Uterus (tissue), 4 donors: ENCODE measurements at places on chromosomes 11 and 22. TPM values are rescaled to one million over a fixed set of nuclear protein-coding genes. Genes with fewer than 3 reads are reported as not detected.

The DCPS gene
- 6.4 TPM for total RNA-seq

The DNAJB7 gene
- total RNA-seq, result not detected

The RFPL3 gene
- not detected for total RNA-seq

The LRRC55 gene
- not detected for total RNA-seq

The CYTH4 gene
- 3.8 TPM for total RNA-seq

The SMC1B gene
- not detected for total RNA-seq

The APOBEC3B gene
- total RNA-seq, result not detected

The MISFA gene
- not detected for total RNA-seq

The PKNOX2 gene
- 1.0 TPM for total RNA-seq

The MS4A6A gene
- total RNA-seq, result 44.7 TPM

The SCGB1A1 gene
- not detected for total RNA-seq

The MS4A7 gene
- total RNA-seq, result 11.0 TPM

DNA sequence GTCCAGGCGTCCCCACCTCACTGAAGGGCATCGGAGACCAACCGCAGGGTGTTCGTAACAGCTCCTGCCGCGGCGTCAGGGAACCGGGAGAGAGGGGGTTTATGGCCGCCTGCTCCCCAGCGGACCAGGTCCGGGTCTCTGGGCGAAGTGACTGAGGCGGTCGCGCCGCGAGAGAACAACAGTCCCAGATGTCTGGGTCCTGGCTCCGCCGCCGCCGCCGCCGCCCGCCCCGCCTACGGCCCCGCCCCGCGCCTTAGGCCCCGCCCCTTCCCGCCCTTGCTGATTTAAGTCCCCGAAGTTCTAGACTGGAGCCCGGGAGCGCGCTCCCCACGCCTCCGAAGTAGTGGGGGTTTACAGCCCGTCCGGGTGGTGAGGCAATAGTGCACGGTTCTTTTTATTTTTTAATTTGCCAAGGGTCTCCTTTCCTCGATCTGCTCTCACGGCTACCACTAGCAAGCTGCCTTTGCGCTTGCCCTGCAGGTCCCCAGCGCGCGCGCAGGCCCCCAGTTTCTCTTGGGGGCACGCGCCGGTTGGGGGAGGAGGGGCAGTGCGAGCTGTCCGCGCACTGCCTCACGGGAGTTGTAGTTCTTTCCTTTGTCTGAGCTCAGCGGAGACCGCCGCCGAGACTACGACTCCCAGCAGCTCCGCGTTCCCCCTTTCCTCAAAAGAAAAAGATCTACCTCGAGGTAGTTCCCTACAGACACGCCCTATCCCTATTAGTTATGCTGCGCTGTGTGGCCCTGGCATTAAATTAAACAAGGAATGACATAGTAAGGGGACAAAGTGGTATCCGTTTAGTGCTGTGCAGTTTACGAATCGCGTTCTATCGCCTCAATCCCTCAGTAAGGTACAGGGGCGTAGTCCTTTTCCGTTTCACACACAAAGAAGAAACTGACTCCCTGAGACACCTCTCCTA is at the start of gene PGM2L1:
TSS of gene PGM2L1 (minus strand) at position 190 of the 916 bp plus-strand sequence. CDS start 272 bp downstream, outside the sequence.
- peak; percentile 96 for DNase-seq

GRCh38 chr11:59954219-59954847 is 9.5 kb upstream of the OOSP4A start:
- no peak for DNase-seq

DNA sequence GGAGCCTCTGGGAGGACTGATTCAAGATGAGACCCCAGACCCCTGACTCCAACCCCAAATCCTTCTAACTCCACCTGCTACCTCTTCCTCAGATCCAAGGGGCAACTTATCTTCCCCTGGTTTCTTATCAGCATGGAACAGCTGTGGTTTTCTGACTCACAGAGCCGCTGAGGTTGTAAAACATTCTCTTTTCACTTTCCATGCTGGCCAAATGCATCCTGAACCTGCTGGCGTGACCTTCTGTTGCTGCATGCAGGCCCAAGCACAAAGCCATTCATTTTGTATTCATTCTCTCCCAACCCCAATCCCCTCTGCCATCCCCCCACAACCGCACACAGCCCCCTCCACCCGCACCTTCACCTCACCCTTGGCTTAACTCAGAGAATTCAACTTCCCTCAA is 70.3 kb downstream of the SEZ6L start:
- DNase-seq, result no peak

DNA sequence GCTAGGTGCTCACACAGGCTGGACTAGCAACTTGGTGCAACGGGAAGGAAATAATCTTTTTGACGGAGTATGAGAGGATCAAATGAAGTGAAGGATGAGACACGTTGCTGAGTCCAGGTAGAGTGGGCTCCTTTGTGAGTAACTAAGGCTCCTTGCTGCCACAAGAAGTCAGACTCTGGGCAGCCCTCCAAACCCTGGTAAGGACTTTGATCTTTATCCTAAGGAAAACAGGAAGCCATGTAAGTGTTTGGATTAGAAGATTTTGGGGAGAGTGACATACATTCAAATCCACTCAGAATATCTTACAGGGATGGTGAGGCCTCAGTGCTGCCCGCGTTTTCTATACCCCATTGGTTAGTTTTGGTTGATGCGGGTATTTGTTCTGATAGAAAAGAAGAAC is 155.9 kb upstream of the RAG2 start:
- no peak for DNase-seq

DNA sequence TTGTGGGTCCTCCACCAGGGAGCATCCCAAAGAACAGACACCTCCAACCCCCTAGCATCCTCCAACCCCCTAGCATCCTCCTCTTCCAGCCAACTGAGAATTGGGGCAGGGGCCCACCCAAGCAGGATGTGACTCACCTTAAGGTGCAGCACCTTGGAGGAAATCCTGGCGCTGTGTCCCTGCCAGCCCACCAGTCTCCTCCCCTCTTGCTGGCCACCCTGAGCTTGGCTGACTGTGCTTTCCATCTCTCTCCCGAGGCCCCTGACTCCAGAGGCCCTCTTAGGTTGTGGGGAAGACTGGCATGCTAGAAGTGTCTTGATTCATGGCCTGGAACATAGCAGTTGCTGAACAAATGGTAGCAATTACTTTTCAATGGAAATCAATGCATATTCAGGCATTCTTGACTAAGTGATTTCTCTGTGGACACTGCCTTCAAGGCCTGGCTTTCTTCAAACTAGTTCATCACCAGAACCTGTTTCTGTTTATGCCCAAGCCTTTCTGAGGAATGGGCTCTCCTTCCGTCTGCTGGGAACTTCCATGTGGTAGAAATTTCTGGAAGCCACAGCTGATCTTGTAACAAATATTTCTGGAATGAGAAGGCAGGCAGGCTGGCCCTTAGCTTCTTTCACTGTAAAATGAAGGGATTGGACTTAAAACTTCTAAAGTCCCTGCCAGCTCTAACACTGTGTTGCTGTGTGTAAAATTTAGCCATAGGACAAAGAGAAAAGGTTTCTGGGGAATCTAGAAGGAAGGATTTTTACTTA is 60.5 kb downstream of the CEP164 start:
- no peak for DNase-seq

GRCh38 chr11:112588252-112588694 is 327.6 kb upstream of the PLET1 start:
- peak; percentile 84 for DNase-seq

GRCh38 chr22:17769716-17770082 is 4.6 kb downstream of the BID start:
- no peak for DNase-seq

GRCh38 chr11:46272816-46273427 is 4.5 kb upstream of the CREB3L1 start:
- DNase-seq, result peak; percentile 71

GRCh38 chr11:60795291-60795690 is 10.2 kb downstream of the MS4A10 start:
- no peak for DNase-seq

DNA sequence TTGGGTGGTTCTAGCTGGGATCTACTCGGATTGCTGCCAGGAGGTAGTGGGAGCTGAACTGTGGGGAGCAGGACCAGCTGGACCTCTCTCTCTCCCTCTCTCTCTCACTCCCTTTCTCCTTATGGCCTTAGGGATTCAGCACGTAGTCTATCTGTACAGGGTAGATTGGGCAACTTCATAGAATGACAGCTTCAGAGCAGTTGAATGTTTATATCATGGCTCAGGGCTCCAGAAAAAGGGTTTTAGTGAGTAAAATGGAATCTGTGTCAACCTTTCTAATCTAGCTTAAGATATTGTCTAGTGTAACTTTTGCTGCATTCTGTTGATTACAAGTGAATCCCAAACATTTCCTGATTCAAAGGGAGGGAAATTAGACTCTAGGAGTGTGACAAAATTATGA is 127.7 kb upstream of the PDGFD start:
- DNase-seq, result no peak

DNA sequence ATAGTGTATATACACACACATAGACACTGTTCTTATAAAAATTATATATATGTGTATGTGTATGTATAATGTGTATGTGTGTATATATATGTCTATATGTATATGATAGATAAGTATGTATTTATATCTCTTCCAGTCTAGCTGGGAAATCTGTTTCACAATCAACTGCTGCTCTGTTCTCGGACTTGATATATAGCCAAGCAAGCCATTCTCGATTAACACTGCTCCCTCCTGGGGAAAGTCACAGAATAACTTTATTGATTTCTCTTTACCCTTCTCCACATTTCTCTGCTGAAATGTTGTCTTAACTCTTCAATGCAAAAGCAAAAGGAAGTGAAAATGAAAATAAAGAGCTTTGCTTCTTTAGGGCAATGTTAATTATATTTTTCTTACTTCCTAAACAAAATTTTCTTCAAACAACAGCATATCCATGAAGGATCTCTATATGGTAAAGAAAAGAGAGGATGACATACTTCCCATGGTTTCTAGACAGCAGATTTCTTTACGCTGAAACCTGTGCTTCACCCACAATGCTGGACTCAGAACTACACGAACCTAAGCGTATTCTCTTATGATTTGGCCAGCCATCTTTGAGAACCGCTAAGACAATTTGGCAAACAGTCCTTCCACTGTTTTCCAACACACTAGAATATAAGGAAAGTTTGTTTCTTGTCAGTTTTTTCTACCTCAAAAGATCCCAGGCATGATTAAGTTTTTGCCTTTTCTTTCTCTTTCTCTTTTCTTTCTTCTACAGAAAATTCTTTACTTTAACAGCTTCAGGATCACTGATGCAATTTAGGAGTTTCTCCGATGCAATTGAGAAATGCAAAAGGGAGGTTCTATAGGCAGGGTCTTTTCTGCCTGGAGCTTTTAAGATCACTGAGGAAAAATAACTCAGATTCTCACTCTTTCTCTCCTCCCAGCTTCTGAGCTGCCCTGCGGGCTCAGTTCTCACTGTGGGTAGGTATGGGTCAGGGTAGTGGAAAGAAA is 1.9 kb downstream of the BLID start:
- no peak for DNase-seq

DNA sequence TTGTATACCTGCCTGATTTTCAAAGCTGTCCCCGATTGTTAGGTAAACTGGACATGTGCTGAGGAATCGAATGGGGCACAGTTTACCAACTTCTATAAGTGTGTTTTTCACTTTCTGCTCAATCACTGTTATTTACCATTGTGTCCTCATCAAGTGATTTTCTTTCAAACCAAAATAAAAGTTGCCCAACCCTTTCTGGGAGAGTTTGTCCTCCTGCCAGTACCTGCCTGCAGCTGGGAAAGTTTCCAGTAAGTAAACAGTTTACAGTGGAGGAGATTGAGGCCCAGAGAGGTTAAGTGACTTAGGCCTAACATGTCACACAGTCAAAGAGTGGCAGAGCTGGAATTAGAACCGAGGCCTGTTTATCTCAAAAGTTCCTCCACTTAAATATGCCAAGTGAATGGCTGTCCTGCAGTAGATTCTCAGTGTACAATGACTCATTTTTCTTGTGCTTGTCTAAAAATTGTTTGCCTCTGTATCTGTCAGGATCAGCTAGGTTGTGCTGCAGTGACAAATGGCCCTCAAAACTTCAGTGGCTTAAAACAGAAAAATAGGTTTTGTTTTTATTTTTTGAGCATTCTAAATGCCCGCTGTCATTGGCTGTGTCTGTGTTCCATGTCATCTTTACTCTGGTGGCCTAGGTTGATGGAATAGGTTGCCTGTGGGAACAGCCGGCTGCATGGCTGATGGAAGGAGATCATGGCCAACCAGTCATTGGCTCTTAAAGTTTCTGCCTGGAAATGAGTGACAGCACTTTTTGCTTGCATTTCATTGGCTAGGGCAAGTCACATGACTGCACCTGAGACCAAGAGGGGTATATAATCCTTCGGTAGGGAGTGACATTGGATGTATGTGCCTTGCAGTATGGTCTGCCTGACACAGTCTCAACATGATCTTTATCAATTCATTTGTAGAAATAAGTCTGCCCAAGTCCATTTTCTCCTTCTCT is 61.8 kb upstream of the CRYBB3 start:
- DNase-seq, result no peak

DNA sequence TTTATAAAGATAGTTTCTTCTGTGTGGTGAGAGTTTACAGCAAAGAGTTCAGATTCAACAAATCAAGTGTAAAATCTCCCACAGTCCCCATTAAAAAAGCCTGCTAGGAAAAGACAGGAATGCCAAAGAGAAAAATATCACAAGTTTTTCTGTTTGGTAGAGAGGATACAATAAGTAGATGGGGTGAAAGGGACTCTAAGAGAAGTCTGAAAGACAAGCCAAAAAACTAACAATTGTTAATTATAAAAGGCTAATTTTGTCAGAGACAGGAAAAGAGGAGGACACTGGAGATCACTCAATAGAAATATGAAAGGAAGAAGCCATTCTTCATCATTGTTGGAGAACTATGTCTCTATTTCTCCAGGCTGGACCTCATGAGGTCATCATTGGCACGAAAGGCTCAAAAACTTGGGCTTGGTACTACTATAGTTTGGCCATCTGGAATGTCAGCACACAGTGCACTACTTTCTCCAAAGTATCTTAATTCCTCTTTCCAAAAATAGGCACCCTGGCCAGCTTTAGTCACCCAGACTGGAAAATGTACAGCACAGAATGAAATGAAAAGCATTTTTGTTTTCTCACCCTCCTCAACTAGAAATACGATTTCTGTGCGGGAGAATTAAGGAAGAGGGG is 531 bp upstream of the SOX6 start:
- DNase-seq, result no peak

DNA sequence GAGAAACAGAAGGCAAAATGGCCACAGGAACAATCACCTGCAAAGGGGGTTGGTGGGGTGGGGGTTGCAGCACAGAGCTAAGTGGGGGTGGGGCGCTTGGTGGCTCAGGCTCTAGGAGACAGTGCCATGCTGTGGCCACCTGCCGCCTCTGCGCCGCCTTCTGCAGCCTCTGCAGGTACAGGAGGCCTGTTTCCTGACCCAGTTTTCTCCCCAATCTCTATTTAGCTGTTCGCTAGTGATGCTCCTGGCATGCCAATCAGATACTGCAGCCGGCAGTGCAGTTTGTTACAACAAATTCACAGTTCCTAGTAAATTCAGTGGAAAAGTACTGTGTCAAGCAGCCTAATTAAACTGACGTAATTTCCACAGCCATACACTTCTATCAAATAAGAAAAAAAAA is 106.4 kb downstream of the SERGEF start:
- no peak for DNase-seq
